Activated T-helper 1 cell treated with anti-CD3 and anti-CD28 coated beads, Interleukin-12 subunit alpha, Interleukin-12 subunit beta, Interleukin-2, Interleukin-4 antibody, amounts not matched to agents 30 ng/mL and 10 ng/mL and 1 ng/mL, durations not matched to agents 14 hours and 24 hours and 36 hours (primary cell): ENCODE measurements at places on chromosomes 16 and 17. TPM values are rescaled to one million over a fixed set of nuclear protein-coding genes. Genes with fewer than 3 reads are reported as not detected.
A peak's percentile ranks its signal among the peaks of the same experiment; 100 is the strongest.

- peaks cover 5% of the 10 kb centered on the region for H3K4me1 ChIP-seq
- DNase-seq, result no peak
- H3K27me3 ChIP-seq, result no peaks in the 10 kb centered on the region
- H3K4me3 ChIP-seq, result no peak overlapping the region
- peaks cover 30% of the 10 kb centered on the region for H3K36me3 ChIP-seq
- peak overlapping the region; percentile 76 for H3K27ac ChIP-seq
Measured at GRCh38 chr16:31128711-31129567, 6.6 kb downstream of the PRSS8 start.

- H3K36me3 ChIP-seq, result no peaks in the 10 kb centered on the region
- no peak overlapping the region for H3K27ac ChIP-seq
- peaks cover 8% of the 10 kb centered on the region for H3K27me3 ChIP-seq
- H3K4me3 ChIP-seq, result no peak overlapping the region
- H3K4me1 ChIP-seq, result peaks cover 15% of the 10 kb centered on the region
Measured at GRCh38 chr17:17395246-17395802, 81.5 kb upstream of the MED9 start.

DNA sequence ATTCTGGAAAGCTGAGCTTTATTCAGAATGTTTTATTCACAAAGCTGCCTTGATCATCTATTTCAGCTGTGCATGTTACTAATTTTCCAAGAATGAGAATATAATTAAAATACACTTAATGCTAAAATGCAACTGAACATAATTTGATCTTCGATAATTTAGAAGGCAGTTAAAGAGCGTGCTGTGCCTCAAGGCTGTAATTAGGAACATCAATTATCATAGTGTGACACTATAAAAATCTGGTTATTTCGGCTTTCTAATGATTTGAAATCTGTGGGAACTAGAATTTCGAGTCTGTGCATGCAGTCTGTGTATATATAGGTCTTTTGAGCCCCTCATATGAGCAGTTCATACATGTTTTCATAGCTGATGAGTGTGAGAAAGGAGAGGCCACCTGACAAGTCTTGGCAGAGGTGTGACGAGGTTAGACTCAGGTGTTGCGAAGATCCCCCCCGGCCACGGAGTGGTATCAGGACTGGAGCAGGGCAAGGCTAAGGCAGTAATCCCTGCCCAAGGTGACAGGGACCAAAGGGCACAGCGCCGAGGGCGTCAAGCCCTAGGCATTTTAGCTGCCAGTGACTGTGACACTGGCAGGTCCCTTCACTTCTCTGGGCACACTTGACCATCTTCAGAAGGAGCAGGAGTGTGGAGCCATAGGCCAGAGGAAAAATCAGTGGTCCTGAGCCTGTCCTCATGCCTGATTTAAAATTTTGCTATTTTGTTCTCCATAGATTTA, 328.5 kb downstream of the SNX29 start:
- no peaks in the 10 kb centered on the region for H3K27me3 ChIP-seq
- H3K4me3 ChIP-seq, result no peak overlapping the region
- no peaks in the 10 kb centered on the region for H3K36me3 ChIP-seq
- no peaks in the 10 kb centered on the region for H3K4me1 ChIP-seq
- DNase-seq, result no peak

- no peaks in the 10 kb centered on the region for H3K36me3 ChIP-seq
- no peak overlapping the region for H3K4me3 ChIP-seq
- H3K27me3 ChIP-seq, result peaks cover 4% of the 10 kb centered on the region
- H3K27ac ChIP-seq, result no peak overlapping the region
- DNase-seq, result no peak
Measured at GRCh38 chr17:20930081-20930760, 112.6 kb downstream of the USP22 start.

DNA sequence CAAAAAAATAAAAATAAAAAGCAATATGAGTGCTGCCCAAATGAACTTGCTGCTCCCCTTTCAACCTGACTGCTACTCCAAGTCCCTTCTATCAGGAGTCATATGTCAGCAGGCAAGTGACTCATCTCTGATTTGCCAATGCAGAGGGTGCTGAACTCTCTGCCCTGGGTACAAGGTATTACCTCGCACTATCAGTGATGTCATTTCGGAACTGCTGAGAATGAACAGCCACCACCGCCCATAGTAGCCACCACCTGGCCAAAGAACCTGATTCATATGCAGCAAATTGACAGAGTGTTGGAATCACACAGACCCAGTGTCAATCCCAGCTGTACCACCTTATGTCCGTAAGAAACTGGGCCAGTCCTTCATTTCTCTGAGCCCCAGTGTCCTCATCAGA, 31.2 kb downstream of the LYRM9 start:
- H3K27ac ChIP-seq, result no peak overlapping the region
- H3K4me3 ChIP-seq, result no peak overlapping the region
- H3K36me3 ChIP-seq, result no peaks in the 10 kb centered on the region
- peaks cover 13% of the 10 kb centered on the region for H3K4me1 ChIP-seq
- H3K27me3 ChIP-seq, result peaks cover 16% of the 10 kb centered on the region

DNA sequence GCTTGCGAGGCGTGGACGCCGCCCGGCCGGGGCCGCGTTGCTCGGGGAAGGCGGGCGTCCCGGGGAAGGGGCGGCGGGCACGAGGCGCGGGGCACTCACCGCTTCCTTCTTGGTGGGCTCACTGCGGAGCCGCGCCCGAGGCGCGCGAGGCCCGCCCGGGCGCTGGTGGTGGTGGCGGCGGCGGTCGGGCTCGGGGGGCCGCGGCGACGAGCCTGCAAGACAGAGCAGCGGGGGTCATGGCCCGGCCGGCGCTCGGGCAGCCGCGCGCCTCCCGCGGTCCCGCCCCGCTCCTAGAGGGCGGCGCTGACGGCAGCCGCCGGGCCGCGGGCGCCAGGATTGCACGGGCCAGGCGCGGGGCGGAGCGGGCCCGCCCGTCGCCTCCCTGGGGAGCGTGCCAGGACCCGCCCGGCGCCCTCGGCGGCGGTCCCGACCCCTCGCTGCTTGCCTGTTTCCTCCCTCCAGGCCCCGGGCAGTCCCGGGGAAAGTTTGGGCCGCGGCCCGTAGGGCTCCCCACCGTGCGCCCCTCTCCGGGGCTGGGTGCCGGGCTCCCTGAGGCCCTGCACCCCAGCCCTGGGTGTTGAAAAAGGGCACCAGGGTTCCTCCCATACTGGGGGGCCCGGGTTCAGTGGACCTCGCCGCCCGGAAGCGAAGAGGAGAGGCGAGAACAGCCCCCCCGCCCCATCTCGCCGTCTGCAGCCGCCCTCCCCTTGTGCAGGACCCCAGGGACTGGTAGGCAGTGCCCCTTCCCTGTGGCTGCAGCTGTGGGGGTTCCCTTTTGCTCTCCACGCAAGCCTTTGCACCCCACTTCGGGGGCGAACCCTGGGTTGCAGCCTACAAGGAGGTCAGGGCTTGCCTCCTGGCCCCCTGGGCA, at the start of gene C16orf74:
Gene C16orf74 (minus strand): TSS at position 270 of the 871 bp plus-strand sequence. CDS start 15,879 bp downstream, outside the sequence.
- H3K27me3 ChIP-seq, result peaks cover 35% of the 10 kb centered on the region
- H3K27ac ChIP-seq, result no peak within 1 kb of the TSS
- H3K4me3 ChIP-seq, result peak within 1 kb of the TSS; percentile 75
- DNase-seq, result no peak
- no peaks in the 10 kb centered on the region for H3K4me1 ChIP-seq

DNA sequence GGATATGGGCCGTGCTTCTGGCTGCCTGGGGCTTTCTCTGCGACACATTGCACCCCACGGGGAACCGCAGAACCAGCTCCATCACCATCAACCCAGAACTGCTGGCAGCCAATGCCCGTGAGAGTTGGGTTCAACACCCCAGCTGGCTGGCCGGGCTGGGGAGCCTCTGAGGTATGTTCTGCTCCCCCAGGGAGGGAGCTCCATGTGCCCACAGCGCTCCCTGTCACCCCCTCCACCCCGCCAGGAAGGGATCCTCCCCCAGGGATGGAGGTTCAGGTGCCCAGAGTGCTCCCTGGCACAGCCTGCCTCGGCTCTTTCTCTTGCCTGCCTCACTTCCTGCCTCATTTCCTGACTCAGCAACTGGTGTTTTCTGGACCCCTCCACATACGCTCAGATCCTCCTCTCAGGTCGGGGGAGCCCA, 24.2 kb upstream of the MPRIP start:
- no peaks in the 10 kb centered on the region for H3K36me3 ChIP-seq
- no peak overlapping the region for H3K4me3 ChIP-seq
- H3K4me1 ChIP-seq, result peaks cover 30% of the 10 kb centered on the region
- H3K27me3 ChIP-seq, result no peaks in the 10 kb centered on the region
- no peak overlapping the region for H3K27ac ChIP-seq

DNA sequence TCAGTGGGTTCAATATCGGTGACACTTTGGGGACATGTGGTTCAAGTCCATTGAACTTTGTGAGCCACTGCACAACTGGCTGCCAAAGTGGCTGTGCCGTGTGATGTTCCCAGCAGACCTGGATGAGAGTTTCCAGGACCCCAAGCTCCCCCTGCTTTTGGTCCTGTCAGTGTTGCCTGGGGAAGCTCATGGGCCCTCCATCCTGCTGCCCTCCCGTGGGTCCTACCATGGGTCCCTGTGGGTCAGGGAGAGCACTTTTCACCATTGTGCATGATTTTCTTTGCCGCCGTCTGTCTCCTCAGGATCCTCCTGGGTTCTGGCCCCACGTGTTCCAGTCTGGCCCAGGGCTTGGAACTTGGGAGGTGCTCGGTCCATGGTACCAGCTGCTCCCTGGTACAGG, 38.1 kb downstream of the LGALS9 start:
- no peak overlapping the region for H3K27ac ChIP-seq
- H3K36me3 ChIP-seq, result no peaks in the 10 kb centered on the region
- H3K27me3 ChIP-seq, result no peaks in the 10 kb centered on the region
- H3K4me1 ChIP-seq, result no peaks in the 10 kb centered on the region
- no peak for DNase-seq

DNA sequence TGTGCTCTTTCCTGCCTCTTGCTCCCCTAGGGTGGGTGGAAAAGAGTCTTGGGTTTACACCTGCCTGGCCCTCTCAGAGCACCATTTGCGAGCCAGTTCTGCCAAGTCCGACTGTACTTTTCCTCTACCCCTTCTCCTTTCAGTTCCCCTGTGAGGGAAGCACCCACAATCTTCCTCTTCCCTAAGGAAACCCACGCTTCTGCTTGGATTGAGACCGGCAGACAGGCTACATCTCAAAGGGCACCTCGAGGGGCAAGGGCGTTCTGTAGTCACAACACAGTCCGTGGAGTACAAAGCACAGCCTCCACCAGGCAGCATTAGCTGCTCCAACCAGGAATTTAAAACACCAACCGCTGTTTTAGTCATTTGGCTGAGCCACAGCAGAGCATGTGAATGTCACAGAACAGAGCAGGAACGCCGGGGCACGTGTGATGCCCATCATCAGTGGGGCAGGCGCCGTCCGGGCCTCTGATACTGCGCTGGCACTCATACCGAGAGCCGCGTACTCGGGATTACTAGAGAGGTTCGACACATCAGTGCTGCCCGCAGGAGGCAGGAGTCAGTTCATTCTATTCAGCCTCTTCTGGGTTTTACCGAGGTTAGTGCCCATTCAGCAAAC, 13.7 kb upstream of the MNT start:
- H3K27me3 ChIP-seq, result no peaks in the 10 kb centered on the region
- no peak for DNase-seq
- H3K4me1 ChIP-seq, result no peaks in the 10 kb centered on the region
- H3K36me3 ChIP-seq, result peaks cover 15% of the 10 kb centered on the region
- no peak overlapping the region for H3K27ac ChIP-seq
- H3K4me3 ChIP-seq, result no peak overlapping the region

DNA sequence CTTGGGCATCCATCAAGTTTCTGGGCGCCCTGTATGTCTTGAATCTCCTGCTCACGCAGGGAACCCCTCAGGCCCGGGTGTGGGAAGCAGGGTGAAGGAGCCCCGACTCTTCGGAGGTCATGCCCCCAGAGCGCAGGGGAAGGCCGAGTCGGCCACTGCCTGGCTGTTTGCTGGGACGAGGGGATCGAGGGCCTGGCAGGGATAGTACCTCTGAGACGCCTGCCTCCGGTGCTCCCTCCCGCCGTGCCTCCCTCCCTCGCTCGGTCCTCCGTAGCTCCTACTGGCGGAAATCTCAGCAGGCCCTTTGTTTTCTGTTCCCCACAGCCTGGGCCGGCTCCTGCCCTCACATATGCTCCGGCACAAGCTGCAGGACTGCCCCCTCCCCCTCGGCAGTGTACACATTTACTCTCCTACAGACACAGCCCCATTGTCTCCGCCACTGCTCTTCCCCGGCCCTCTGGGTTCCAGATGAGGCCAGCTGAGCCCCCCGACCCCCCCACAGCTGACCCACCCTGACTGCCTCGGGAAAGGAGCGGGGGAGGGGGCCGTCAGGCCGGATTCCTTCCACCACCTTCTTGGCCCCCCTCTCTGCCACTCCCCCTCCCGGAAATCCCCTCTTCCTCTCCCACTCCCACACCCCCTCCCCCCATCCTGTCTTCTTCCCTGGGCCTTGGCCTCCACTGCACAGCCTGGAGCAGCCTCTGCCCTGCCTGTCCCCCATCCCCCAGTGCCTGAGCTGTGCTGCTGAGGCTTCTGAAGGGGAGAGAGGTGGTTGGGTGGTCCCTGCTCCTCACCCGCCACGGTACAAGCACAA, 1.4 kb downstream of the TRAF4 start:
- H3K4me1 ChIP-seq, result peaks cover 24% of the 10 kb centered on the region
- H3K27me3 ChIP-seq, result no peaks in the 10 kb centered on the region
- peak overlapping the region; percentile 82 for H3K27ac ChIP-seq

GRCh38 chr16:84313921-84314320, 19.2 kb downstream of the WFDC1 start:
- H3K4me3 ChIP-seq, result no peak overlapping the region
- no peaks in the 10 kb centered on the region for H3K36me3 ChIP-seq
- H3K4me1 ChIP-seq, result no peaks in the 10 kb centered on the region
- no peak overlapping the region for H3K27ac ChIP-seq
- DNase-seq, result no peak
- peaks cover 14% of the 10 kb centered on the region for H3K27me3 ChIP-seq

GRCh38 chr16:75579281-75579834, 13.2 kb downstream of the GABARAPL2 start:
- no peaks in the 10 kb centered on the region for H3K27me3 ChIP-seq
- no peak overlapping the region for H3K4me3 ChIP-seq
- peaks cover 25% of the 10 kb centered on the region for H3K36me3 ChIP-seq
- H3K27ac ChIP-seq, result no peak overlapping the region
- no peak for DNase-seq

DNA sequence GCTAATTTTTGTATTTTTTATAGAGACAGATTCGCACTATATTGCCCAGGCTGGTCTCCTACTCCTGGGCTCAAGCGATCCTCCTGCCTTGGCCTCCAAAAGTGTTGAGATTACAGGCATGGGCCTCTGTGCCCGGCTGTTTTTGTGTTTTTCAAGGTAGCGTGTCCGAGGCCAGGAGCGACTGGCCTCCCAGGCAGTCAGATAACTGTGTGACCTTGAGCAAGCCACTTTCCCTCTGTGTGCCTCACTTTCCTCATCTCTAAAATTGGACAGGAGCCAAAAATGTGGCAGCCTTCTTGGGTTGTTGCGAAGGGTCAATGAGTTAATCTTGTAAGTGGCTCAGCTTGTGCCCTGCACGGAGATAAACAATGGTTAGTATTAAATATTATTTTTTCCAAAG, 2.4 kb downstream of the ABCC1 start:
- H3K36me3 ChIP-seq, result peaks cover 34% of the 10 kb centered on the region
- DNase-seq, result no peak
- peak overlapping the region; percentile 99 for H3K4me3 ChIP-seq
- H3K4me1 ChIP-seq, result peaks cover 70% of the 10 kb centered on the region
- peak overlapping the region; percentile 100 for H3K27ac ChIP-seq

Gene MYH13
- not detected in 2 replicates for total RNA-seq

Gene CHST6
- not detected in 2 replicates for total RNA-seq

Gene ALDH3A1
- not detected in 2 replicates for total RNA-seq

Gene TNK1
- 3.8 and 4.9 TPM in 2 replicates for total RNA-seq

Gene CEP295NL
- total RNA-seq, result not detected in 2 replicates
